ENCODE measurements at places on chromosomes 3 and 15.

GRCh38 chr3:45473841-45474240 is 85.5 kb downstream of the LARS2 start:
- DNase-seq, result no peak

DNA sequence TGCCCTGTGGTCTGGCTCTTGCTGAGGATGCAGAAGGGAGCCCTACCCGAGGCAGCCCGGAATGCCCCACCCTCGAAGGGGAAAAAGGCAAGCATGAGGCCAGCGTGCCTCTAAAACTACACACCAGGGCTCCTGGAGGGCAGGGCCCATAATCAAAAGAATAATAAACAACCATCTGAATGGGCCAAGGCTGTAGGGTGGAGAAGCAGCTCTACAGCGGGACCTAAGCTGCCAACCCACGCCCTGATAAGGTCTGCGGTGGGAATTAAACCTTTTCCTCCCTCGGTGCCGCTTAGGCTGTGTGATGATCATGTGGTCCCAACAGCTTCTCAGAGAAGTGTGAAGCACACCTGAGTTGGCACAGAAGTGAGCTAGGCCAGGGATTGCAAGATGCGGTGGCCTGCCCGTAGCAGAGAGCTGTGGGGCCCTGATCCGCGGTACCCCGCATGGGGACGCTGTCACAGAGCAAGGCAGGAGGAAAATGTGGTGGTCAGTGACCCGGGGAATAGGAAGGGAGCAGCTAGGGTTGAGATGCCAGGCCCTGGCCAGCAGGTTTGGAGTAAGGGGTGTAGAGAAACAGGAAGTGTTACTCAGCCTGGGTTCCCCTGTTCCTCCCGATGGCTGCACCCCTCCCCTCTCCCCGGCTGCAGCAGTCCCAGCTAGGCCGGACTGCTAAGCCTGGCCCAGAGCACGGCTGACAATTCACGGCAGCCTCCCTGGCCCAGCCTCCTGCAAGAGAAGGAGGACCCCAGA is 1.1 kb upstream of the C15orf62 start:
- no peak for DNase-seq

DNA sequence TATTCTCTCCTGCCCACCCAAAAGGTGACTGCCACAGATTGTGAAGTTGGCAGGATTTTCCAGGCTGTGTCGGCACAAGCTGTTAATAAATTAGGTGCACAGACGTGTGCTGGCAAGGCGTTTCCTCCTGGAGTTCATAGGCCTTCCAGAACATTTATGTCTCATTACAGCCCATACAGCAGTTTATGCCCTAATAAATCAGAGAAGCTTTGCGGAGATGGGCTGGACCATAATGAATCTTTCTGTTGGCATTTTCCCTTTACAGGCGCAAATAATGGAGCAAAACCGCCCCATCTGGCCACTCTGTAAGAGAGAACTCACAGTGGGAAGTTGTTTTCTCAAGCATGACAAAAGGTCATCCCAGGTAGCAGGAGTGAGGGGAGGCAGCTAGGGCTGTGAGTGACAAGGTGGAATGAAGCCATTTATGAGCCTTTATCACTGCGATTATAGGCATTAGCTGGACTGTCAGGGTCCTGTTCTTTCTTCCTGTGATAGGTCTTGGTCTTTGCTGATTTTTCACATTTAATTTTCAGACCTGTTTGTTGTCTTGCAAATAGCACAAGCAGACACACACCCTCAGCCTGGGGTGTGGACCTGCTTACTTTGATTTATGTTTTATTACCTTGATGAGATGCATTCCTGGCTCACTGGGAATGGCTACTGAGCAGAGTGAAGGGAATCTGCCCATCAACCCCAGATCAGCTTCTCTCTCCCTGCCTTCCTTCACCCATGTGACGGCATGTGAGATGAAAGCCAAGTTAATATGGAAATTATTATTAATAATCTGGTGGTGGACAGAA is 257.5 kb downstream of the LRTM1 start:
- no peak for DNase-seq

GRCh38 chr3:60775985-60776384 is 475.3 kb downstream of the FHIT start:
- no peak for DNase-seq

- no peak for DNase-seq
Measured at GRCh38 chr3:99413504-99413903, 224.9 kb upstream of the COL8A1 start.

DNA sequence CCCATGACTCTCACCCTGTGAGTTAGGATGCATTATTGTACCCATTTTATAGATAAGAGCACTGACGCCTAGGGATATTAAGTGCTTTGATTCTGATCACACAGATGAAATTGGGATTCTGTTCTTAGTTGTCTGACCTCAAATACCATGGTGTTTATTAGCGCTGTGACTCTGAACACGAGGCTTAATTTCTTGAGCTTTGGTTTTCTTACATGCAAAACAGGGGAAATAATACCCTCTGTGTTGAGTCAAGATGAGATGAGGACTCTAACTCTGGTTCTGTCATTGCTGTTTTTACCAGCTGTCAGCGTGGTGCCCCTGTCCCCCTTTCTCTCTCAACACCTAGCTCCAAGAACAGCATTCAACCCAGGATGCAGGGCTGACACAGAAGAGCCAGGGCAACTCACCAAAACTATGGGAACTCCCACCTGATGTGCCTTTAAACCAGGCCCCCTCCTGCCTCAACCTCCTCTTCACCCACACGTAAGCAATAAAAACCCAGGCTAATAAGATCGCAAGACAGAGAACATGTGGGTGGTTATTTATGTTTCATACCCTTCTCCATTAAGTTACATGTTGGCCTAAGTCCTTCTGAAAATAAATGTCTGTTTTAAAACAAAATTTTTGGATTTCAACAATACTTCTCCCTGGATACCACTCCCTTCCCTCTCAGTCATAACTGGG is 100.1 kb upstream of the SPATA12 start:
- no peak for DNase-seq

- DNase-seq, result no peak
Measured at GRCh38 chr3:64828276-64828675, 140.5 kb upstream of the ADAMTS9 start.

DNA sequence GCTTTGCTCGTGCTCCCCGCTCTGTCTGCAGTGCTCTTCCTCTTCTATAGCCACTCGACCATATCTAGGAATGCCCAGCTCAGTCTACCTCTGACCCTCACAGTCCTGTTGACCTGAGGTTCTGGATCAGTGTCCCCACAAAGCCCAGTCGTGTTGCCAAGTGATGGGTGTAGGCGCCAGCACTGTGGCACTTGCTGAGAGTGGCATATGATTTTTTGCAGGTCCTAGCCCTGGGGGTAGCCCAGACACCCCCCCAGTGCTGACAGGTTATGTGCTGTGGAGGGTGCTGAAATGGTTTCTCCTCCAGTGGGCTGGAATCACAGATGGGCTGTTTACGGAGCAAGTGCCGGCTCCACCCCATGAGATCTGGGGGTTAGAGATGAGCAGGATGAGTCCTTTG is 32.5 kb downstream of the ACAD9 start:
- no peak for DNase-seq

- no peak for DNase-seq
Measured at GRCh38 chr3:111246967-111247760, 175.5 kb downstream of the NECTIN3 start.

DNA sequence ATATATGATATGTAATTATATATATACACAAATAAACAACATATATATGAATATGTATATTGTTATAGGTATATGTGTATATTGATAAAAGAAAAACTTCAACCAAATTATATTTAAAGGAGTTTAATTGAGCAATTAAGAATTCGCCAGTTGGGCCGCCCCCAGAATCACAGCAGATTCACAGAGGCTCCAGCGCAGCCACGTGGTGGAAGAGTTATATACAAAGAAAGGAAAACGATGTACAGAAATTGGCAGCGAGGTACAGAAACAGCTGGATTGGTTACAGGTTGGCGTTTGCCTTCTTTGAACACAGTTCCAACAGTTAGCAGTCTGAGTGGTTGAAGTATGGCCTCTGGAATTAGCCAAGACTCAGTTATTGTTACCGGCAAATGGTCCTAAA is 137.3 kb upstream of the SLC24A5 start:
- DNase-seq, result no peak

GRCh38 chr15:42457445-42458442 is 33.2 kb downstream of the ZNF106 start:
- DNase-seq, result no peak

DNA sequence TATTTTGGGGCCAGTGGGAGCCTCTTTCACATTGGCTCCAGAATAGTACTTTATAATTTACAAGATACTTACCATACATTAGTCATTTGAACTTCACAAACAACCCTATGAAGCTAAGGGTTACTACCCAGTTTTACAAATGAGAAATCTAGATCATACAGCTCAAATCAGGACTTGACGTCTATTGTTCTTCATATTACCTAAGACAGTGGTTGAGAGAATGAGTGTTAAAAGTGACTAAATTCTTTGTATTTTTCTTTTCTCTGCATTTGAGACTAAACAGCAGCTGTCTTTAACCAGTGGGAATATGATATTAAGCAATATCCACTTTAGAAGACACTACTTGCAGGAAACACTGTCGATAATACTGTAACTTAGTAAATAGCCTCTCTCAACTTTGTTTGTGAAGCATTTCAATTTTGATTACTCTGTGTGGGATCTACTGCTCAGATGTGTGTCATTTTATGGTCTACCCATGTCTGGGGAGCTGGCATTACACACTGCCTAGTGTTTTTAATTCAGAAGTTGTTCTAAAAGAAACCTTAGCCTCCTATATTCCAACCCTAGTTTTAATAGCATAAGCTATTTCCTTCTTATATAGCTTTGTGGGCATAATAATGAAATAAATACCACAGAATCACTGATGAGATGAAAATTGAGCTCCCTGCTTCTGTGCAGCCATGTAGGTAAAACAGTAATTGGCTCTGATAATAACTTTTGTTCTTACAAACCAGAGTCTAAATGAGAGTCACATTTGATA is 45.9 kb downstream of the IQCH start:
- DNase-seq, result no peak

DNA sequence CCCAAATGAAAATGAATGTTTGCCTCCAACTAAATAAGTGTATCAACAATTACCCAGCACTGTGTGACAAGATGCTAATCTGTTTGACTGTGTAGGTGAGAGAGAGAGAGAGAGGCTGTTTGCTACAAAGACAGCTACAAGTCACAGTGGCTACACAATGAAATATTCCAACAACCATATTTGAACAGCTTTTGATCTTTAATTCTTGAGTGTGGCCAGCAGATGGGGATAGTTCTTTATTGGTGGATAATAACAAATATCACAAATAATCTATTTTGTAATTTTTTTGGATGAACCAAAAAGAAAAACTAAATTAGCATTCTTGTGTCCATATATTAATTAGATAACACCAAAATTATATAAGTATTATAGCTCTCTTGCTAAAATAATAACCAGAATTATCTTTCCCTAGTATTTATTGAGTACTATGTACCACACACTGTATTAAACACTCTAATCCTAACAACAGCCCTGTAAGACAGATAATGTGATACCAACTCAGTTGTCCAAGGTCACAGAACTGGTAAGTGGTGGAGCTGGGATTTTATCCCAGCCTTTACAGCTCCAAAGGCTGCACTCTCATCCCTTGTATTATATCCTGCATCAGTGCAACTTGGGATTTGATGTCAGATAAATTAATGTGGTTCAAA is 61.9 kb upstream of the C3orf80 start:
- peak; percentile 24 for DNase-seq

- no peak for DNase-seq
Measured at GRCh38 chr3:72383883-72384282, 464.4 kb downstream of the SHQ1 start.

- DNase-seq, result no peak
Measured at GRCh38 chr3:12893247-12893646, 51.9 kb upstream of the RPL32 start.

- DNase-seq, result no peak
Measured at GRCh38 chr3:57980416-57980815, 27.8 kb upstream of the FLNB start.

DNA sequence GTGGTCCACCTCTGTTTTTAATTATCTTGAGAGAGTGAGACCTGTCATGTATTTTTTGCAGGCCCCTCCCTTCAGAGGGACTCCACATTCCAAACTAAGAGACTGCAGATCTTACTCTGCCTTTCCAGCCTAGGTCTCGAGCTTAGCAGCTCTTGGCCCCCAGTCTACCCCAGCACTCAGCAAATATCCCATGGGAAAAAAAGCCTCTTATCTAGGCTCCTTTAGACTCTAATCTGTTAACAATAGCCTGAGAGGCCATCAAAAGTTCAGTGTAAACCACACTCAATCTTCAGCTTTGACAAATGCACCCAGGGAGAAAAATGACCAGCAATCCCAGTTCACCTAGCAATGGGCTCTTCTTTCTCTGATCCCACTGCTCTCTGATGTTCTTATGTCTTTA is 8.6 kb upstream of the BLM start:
- DNase-seq, result no peak

GRCh38 chr3:12982619-12983101 is 90.6 kb downstream of the IQSEC1 start:
- DNase-seq, result no peak

DNA sequence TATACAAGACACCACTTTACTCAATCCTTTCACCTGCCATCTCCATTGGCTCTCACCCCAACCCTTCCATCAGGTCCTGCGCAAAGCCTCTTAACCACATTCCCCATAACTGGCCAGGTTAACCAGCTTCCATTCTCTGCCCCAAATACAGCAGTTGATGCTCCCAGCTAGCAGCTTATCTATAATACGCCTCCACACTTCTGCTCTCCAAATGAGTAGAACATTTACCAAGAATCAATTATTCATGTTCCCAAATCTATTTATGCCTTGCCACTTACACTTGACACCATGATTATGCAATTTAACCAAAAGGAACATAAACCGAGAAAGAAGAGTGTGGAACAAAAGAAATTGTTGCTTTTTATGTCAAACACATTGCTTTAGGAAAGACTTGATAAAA is 103.7 kb upstream of the TPM1 start:
- DNase-seq, result no peak

DNA sequence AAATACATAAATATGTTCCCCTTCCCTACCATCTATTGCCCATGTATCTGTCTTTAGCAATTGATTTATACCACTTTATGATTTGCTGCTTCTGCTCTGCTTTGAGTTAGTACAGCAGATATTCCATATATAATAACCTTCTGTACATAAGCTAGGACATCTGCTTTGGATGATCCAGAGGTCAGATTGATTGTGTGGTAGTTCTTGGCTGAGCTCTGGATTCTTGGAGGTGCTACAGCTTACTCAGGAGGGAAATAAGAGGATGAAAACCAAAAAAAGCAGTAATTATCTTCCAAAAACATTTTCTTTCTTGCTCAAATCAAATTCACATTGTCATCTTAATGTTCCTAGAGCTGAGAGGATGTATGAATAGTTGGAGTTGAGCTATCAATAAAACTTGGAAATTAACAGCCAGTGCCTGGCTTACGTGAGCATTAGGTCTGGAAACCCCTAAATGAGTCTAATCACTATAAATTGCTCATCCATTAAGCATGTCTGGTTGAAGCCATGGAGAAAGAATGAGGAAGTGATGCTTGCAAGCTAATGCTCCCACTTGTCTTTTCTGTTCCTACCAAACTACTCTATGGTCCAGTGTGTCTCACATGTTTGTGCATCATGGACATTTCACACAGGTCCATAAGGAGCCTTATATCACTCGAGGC is 36.3 kb upstream of the TMEM42 start:
- DNase-seq, result no peak

GRCh38 chr3:112357930-112358780 is 25.2 kb downstream of the CD200 start:
- no peak for DNase-seq

- no peak for DNase-seq
Measured at GRCh38 chr3:188294823-188295487, 141.0 kb downstream of the LPP start.
